Naive thymus-derived CD4-positive, alpha-beta T cell (primary cell): ENCODE measurements at places on chromosomes 6 and 20.

GRCh38 chr6:145727817-145728388 is 7.4 kb downstream of the EPM2A start:
- H3K4me3 ChIP-seq, result no peak overlapping the region
- H3K27ac ChIP-seq, result no peak overlapping the region

DNA sequence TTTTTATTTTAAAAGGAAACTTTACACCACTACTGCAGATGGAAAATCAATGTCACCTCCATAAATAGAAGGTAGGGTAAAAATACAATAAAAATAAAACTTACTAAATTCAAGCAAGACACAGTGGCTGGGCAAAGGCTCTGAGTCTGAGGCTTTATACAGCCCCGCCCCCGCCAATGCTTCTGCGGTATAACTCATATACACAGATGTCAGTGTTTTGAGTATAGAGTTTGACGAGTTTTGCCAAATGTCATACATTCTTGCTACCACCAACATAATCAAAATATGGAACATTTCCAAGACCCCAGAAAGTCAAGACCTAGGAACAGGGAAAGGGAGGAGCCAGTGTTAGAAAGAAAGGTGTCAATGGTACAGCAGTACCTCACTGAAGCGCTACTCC is 12.8 kb downstream of the NFATC2 start:
- no peak overlapping the region for H3K4me3 ChIP-seq
- H3K36me3 ChIP-seq, result no peaks in the 10 kb centered on the region

GRCh38 chr6:44428682-44429081 is 41.2 kb downstream of the CDC5L start:
- no peaks in the 10 kb centered on the region for H3K27me3 ChIP-seq
- no peaks in the 10 kb centered on the region for H3K4me1 ChIP-seq
- no peak overlapping the region for H3K27ac ChIP-seq

DNA sequence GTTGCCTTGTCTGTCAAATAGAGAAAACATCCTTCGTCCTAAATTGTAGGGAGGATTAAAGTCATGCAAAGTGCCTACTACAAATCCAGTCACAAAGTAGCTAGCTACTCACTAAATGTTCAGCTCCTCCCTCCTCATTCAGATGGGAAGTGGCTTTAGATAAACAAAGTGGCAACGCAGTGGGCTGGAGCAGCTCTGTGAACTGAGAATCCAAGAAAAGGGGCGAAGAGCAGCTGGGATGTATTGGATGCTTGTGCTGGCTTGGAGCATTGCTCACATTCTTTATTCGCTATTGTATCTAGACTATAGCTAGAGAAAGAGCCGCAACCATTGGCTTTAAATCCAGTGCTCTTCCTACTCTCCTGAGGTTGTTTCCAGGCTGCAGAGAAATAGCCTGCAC is 10.3 kb downstream of the MOG start:
- no peak for DNase-seq
- H3K27ac ChIP-seq, result no peak overlapping the region
- H3K4me3 ChIP-seq, result no peak overlapping the region

DNA sequence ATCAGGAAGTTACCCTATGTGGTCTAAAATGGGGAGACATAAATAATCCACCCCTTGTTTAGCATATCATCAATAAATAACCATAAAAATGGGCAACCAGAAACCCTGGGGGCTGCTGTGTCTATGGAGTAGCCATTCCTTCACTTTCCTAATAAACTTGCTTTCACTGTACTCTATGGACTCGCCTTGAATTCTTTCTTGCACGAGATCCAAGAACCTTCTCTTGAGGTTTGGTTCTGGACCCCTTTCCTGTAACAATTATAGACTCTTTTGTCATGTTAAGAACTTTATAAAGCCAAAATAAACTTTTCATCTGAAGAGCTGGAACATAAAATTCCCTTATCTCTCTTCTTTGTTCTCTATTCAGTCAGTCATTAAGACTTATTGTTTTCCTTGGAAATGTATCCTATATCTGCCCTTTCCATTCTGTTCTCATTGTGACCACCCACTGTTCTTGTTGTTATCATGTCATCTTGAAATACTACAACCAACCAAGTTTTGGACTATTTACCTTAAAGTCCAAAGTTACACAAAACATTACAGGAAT is 29.3 kb upstream of the ZBTB24 start:
- peaks cover 15% of the 10 kb centered on the region for H3K4me1 ChIP-seq
- DNase-seq, result no peak
- no peaks in the 10 kb centered on the region for H3K36me3 ChIP-seq
- no peak overlapping the region for H3K27ac ChIP-seq
- no peaks in the 10 kb centered on the region for H3K27me3 ChIP-seq

DNA sequence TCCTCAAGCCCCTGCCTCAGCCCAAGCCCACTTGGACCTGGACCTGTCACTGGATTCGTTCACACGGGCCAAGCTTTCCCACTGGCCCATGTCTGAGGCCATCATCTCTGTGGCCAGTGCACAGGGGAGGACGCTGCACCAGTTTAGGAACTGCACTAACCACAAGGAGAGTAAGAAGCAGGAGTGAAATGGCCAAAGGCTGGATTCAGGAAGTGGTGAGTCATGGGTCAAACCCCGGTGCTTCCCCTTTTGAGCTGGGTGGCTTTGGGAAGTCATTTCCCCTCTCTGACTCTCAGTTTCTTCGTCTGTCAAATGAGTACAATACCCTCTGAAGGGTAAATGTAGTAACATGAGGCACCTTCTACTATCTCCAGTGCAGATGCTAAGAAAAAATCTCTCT is 87.9 kb downstream of the CD40 start:
- H3K4me1 ChIP-seq, result peaks cover 6% of the 10 kb centered on the region
- H3K27ac ChIP-seq, result no peak overlapping the region
- no peak for DNase-seq
- H3K36me3 ChIP-seq, result no peaks in the 10 kb centered on the region
- H3K4me3 ChIP-seq, result no peak overlapping the region
- peaks cover 4% of the 10 kb centered on the region for H3K27me3 ChIP-seq
